NCI-H1105 treated with DMSO at 0.1 percent for 48 hours (cell line): ENCODE measurements at places on chromosomes 7 and 10.
A peak's percentile ranks its signal among the peaks of the same experiment; 100 is the strongest.

DNA sequence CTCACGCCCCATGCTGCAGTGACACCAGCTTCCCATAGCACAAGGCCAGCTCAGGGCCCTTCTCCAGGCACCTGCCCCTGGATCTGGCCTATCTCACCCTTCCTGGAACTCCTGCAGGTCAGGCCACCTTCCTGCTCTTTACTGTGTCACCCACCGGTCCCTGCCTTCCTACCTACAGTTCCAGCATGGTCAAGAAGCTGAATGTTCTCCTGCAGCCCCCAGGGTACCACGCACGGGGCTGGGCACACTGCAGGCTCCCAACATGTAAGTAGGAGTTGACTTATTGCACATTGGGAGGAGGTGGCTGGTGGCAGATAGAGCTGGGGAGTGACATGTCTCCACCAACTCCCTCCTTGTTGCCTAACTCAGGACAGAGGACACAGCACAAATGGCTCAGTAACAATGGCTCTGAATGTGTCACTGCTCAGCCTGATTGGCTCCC is 14.5 kb downstream of the ITPRIP start:
- DNase-seq = no peak

DNA sequence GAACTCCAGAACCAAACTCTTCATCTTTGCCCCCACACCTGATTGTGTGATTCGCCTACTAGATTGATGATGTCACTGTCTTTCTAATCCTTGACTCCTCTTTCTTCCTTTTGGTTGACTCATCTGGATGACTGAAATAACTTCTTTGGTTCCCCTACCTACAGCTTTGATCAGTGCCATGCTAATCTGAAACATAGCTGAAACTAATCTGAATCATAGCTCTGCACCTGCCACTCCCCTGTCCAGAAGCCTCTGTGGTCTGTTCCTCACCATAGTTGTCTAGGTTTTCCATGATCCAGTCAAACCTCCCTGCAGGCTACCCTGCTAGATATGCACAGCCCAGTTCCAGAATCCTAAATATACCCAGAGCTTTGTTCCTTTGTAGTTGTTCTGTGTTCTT is 51.9 kb downstream of the ZNF365 start:
- DNase-seq = no peak

- DNase-seq = no peak
These were observed 61.6 kb downstream of the NAMPT start for GRCh38 chr7:106223156-106223555.

DNA sequence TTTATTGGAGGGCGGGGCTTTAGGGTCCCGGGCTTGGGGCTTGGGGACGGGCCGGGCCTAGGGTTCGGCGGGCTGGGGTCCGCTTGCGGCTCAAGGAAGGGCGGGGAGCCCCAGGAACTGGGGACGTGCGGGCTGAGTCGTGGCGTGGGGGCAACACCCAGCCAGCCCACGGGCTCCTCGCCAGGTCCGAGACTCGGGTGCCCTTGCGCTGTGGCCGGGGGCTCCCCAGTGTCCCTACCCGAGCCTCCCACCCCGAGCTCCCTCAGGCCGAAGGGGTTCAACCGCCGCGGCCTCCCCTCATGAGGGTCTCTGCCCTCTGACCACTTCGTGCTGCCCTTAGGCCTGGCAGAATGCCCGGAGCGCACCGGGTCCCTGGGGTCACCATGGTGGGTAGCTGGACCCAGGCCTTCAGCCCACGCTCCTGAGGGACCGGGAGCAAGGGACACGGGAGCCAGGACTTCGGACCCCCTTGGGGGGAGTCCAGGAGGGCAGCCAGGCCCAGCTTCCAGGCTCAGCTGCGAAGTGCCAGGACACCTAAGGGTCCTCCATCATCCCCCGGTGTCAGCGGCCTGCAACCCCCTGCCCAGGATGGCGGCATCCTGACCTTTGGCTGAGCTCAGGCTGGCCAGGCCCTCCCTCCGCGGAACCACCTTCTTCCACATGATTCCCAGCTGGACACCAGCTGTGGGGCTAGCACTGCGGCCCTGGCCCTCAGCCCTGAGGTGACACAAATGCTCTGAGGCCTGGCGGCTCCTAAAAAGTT is 524 bp upstream of the FUOM start:
- DNase-seq = no peak

GRCh38 chr10:61286686-61287085 is 166.5 kb downstream of the TMEM26 start:
- DNase-seq = no peak

GRCh38 chr10:13945390-13946208 is 358.8 kb downstream of the PRPF18 start:
- DNase-seq = no peak

GRCh38 chr7:50848203-50848602 is 65.5 kb upstream of the GRB10 start:
- no peak for DNase-seq

GRCh38 chr7:92889081-92889480 is 52.7 kb upstream of the CDK6 start:
- no peak for DNase-seq

DNA sequence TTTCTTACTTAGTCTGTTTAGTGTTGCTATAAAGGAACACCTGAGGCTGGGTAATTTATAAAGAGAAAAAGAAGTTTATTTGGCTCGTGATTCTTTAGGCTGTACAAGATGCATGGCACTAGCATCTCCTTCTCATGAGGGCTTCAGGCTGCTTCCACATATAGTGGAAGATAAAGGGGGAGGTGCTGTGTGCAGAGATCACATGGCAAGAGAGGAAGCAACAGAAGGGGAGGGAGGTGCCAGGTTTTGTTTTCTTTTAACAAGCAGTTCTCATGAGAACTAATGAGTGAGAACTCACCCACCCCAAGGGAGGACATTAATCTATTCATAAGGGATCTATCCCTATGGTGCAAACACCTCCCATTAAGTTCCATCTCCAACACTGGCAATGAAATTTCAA is 17.3 kb downstream of the CYP2E1 start:
- no peak for DNase-seq

- DNase-seq = no peak
These were observed 70.0 kb upstream of the ZMIZ2 start for GRCh38 chr7:44678471-44679179.

DNA sequence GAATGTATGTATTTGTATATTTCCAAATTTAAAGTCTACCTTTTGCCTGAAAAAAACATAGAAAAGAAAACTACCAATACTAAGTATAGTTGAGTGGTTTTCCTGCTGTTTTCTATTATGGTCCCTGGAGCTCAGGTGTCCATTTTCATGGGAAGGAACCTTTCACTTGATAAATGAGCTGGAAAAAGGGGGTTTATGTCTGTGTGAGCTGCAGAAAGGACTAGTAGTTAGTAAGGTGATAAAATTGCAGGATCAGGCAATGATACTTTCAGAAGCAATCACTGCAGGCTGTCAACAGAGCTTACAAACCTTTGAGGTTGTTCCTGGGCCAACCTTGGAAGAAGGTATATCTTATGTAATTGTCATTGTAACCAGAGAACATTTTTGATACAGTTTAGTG is 48.0 kb downstream of the ST7 start:
- no peak for DNase-seq

GRCh38 chr10:54402576-54402975 is 398.5 kb downstream of the PCDH15 start:
- DNase-seq = peak; percentile 11

DNA sequence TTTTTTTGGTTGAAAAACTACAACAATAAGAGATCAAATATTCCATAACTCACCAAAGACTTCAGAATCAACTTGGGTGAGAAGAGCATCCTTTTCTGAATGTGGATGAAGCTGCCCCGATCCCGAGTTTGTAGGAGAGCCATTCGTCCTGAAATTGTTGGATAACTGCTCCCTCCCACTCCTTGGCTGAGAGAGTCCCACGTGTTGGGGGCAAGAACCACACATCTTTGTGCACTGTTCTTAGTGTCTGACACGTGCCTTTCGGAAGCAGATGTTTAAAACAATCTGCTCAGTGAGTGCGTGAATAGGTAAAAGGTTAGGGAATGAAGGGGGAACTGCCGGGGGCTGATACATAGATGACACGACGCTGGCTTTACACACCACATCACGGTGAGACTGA is 575.7 kb downstream of the PTPRN2 start:
- no peak for DNase-seq

DNA sequence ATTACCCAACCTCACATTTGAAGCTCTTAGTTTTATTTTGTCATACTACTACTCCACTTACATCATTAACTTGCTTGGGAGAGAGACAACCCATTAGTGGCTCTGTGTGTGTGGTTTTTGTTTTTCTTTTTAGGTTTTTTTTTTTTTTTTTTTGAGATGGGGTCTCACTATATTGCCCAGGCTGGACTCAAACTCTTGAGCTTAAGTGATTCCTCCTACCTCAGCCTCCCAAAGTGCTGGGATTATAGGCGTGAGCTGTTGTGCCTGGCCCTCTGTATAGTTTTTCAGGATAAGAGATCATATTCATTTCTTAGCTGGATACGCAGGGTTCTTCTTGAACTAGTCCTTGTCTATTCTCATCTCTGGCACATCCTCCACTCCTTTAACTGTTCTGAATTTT is 41.1 kb downstream of the KMT2E start:
- DNase-seq = no peak

DNA sequence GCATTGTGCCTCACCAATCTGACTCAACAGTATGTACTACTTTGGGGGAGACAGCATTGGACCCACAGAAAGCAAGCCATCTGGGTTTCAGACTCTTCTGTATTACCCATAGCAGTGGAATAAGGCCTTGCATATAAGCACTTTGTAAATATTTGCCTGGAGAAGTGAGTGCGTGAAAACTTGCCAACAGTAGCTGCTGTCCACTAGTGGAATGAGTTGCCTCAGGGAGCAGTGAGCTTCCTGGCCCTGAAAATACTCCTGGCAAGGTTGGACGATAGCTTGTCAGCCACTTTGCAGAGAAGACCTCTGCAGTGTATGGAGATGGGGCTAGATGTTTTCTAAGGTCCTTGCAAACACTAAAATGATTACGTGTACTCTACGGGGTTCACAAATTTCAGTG is 21.6 kb downstream of the GARS1 start:
- no peak for DNase-seq

DNA sequence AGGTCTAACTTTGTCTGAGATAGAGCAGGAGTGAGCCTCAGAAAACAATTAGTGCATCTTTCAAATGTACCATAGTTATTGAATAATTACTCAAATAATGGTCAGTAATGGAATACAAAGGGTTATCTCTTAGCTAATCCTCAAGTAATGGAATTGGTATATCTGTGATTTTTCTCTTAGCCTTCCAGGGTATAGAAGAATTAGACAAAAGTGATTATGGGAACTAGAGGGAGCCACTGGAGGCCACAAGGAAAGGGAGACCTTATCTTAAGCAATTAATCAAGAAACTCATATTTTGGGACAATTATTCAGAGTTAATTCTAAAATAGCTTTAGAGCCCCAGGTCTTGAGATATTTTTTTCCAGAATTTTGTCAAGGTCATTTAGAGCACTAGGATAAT is 110.0 kb upstream of the GATA3 start:
- DNase-seq = no peak

- no peak for DNase-seq
These were observed 253.1 kb upstream of the NEBL start for GRCh38 chr10:21150166-21150565.

GRCh38 chr10:34160595-34160994 is 654.5 kb downstream of the PARD3 start:
- DNase-seq = no peak
